Activated T-cell treated with anti-CD3 and anti-CD28 coated beads for 24 hours (primary cell): ENCODE measurements at places on chromosomes 1 and 21.
A peak's percentile ranks its signal among the peaks of the same experiment; 100 is the strongest.

- no peak for DNase-seq
Measured at GRCh38 chr1:160521554-160521953, 1.5 kb downstream of the SLAMF6 start.

DNA sequence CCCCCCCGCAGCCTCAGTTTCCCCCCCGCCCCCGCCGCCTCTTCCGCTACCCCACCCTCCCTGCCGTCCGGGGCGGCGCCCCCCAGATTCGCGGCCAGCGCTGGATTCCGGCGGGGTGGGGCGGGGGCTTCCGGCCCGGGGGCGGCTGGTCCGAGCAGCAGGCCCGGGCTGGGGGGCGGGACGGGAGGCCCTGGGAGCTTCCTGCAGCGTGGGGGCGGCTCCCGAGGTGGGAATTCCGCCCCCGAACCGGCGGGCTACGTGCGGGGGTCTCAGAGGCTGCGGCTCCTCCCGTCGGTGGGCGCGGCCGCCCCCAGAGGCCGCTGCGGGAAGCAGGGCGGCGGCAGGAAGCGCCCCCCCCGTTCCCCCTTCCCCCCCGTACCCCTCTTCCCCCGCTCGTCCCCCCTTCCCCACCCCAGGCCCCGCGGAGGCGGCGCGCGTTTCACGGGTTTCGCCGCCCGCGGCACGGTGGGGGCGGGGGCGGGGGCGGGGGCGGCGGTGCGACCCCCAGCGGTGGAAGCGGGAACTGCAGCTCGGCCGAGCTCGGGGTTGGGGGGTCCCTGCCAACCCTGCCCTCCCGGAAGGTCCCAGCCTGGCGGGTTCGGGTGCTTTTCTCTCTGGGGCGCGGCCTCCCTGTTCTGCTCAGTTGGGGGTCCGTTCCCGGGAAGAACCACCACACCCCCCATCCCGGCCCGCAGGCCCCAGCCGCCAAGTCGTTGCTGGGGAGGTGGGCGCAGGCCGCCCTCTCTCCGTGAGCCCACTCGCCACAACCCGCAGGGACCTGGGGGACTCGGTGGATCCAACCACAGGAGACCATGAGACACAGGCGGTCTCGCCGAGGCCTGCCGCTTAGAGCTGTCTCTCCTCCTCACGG, 76.3 kb downstream of the MORN1 start:
- DNase-seq, result peak; percentile 32

DNA sequence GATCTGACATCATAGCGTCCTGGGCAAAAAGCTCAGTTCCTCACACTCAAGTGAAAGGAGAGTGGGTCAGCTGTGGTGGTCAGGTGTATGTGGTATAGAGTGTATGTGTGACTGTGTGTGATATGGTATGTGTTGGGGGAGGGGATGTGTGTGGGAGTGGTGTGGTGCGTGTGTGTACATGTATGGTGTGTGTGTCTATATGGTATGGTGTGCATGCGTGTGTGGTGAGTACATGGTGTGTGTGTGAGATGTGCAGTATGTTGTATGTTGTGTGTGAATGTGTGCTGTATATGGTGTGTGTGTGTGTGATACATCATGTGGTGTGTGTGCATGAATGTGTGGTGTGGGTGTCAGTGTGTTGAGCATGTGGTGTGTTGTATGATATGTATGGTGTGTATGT, 20.9 kb downstream of the FAM3B start:
- DNase-seq, result no peak

DNA sequence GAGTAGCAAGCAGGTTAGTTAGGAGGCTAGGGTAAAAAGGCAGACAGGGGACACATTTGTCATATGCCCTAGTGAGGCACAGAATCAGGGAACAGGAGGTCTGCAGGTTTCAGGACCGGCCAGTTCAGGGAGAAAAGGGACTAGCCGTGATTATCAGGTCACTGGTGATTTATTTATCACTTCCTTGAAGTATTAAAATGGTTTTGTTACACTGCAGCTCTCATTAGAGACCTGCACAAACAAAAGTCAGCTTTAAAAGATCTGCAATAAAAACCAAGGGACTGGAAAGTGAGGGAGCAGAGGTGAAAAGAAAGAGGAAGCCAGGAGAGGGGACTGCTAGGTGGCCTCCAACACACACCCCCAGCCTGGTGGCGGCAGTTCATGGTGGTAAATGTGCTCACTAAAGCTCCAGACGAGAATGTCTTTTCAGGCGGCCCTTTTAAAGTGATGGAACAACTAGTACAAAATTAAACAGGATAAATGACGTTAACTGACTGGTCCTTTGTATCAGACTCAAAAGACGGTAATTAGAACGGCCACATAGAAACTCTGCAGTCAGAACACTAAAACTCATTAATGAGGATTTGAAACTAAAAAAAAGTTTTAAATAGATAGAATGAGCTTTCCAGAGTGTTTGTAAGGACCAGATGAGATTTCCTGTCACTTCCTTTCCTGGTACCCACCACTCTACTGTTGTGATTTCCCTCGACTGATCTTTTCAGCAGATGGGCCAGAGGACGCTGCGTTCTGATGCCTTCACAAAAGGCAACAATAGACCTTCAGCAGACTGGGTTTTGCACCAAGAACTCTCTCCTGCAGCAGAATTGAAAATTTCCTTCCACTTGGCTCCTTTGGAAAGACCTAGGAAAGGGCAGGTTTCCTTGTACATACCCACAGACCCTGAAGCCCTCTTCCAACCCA, 136.8 kb downstream of the NTPCR start:
- no peak for DNase-seq

DNA sequence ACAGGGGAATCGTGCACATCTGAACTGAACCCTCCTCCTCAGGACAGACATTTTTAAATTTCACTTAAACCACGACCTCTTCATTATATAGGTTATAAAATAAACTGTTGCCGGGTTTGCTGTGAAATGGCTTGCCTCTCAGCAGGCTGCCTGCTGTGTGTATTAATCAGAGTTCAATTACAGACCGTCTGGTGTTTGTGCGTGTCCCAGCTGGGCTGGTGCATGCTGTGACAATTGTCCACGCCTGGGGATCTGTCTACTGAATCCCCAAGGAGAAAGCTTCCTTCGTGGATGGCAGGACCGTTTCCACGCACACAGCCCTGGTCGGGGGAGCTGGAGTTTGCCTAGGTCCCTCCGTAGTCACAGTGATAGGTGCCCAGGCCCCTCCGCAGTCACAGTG, 13.4 kb upstream of the AGPAT3 start:
- no peak for DNase-seq

- DNase-seq, result no peak
Measured at GRCh38 chr1:167392200-167392696, 126.1 kb downstream of the CD247 start.

DNA sequence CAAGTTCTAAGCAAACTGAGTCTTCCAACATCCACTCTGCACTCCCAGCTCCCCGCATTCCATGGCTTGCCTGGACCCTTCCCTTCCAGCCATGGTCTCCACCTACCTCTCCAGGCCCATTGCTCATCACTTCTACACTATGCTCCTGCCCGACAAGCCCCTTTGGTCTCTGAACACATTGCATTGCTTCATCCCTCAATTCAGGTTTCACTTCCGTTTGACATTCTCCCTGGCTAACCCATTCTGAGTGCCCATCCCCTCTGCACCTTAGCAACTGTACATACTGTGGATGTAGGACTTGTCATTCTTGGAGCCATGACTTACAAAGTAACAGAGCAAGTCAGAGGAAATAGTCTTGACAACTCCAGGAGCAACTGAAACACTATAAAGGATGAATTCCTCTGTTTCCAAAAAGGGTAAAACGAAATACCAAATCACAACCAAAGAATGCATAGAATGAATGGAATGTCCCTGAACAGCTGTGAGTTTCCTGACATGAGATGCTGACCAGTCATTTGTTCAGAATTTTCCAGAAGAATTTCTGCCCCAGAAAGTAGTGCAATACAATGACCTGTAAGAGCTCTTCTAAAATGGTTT, 66.7 kb downstream of the KCNJ6 start:
- DNase-seq, result no peak

- DNase-seq, result no peak
Measured at GRCh38 chr1:101250656-101251272, 13.9 kb downstream of the S1PR1 start.

DNA sequence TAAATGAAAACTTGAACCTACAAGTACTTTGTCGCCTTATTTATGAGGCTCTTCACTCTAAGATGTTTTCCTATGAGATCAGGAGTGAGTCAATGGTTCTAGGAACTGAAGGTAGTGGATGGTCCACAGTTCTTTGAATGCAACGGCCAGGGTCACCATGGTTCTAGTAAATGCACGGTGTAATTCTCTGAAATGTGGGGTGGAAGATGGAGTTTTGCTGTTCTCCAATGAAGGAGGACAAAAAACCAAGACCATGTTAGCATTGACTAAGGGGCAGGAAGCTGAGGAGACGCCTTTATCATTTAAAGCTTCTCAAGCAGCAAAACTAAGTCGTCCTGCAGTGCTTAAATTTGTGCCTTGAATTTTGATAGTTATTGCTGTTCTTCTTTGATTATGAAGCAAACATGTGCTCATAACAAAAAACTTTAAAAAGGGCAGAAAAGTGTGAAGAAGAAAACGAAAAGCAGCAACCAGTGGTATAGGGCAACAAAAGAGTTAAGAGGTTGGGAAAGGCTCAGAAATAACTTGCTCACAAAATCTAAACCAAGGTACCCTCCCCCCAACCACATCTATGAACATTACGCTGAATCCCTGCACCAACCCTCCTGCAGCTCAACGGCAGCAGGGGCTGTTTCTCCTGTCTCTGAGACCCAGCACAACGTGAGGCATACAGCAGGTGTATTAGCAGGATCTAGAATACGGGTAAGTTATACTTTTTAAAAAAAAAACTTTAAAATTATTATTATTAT, 85.0 kb downstream of the MRPL37 start:
- DNase-seq, result no peak

DNA sequence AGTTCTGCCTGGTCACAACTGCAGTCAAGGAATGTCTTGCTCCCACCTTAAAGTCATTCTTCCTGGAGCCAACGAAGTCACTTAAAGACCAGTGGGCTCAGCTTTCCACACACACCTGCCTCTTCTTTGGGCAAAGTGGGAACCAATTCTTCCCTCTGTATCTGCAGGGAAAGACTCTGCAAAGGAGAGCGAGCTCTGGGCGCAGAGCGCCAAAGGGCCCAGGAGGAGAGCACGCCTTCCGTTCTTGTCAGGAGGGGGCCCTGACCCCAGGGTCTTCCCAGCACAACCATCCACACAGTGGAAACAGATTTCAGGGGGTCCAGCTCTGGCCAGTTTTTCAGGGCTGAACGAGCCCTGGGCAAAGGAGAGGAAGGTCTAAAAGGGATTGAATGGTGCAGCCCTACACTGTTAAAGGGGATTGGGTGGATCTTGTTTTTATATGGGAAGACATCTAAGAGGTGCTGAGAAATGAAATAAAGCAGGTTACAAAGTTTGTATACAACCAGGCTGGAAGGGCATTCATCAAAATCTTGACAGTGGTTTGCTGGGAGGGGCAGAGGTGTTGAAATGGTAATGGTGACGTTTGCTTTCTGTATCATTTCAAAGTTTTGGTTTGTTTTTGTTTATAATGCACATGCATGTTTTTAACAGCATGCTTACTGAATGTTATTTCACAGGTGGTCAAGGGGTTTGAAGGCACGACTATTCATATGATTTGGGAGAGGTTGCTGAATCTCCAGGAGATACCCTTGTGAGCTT, 6.8 kb upstream of the OLIG2 start:
- DNase-seq, result no peak

DNA sequence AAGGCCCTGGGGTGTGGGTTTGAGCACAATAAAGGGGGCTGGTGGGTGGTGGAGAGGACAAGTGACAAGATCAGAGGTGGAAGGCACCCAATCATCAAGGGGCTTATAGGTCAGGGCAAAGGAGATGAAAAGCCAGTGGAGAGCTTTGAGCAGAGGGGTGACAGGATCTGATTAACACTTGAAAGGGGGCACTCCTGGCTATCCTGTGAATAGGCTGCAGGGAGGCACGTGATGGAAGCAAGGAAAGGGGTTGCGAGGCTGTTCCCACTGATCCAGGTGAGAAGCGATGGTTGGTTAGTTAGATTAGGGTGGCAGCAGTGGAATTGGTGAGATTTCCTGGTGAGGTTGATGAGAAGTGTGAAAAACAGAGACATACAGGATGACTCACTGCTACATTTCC, 80.6 kb downstream of the WLS start:
- no peak for DNase-seq

GRCh38 chr1:160883581-160884513, 1.1 kb downstream of the ITLN1 start:
- no peak for DNase-seq

GRCh38 chr1:163263818-163264655, 57.7 kb upstream of the NUF2 start:
- DNase-seq, result no peak

- DNase-seq, result no peak
Measured at GRCh38 chr1:24830680-24831272, 85.5 kb downstream of the CLIC4 start.

DNA sequence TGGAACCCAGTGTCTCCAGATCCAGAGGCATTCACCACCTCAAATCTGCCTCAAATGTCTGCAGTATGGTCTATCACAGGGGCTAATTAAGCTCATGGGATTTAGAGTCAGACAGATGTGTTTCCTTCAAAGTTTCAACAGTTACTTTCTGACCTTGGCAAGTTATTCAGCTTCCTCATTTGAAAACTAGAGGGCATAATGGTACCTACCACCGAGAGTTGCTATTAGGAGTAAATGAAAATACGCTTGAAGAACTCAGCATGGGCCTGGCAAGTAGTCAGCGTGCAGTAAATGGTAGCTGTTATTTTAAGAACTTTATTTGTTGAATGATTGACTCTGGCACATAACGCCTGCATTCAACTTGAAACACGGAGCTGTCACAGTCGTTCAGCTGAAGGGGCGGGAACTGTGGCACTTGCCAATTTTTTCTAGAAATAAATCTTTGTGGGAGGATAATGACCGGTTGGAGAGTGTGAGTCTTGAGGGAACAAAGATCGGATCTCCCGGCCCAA, 1.2 kb upstream of the CAP1 start:
- DNase-seq, result no peak

GRCh38 chr1:206634365-206635079, 814 bp upstream of the DYRK3 start:
- DNase-seq, result peak; percentile 51

- DNase-seq, result no peak
Measured at GRCh38 chr1:188432427-188432826, 1603.7 kb downstream of the PLA2G4A start.

GRCh38 chr21:20330652-20331051, 667.6 kb upstream of the NCAM2 start:
- DNase-seq, result no peak

- peak; percentile 18 for DNase-seq
Measured at GRCh38 chr1:9593492-9594465, 5.1 kb downstream of the TMEM201 start.

DNA sequence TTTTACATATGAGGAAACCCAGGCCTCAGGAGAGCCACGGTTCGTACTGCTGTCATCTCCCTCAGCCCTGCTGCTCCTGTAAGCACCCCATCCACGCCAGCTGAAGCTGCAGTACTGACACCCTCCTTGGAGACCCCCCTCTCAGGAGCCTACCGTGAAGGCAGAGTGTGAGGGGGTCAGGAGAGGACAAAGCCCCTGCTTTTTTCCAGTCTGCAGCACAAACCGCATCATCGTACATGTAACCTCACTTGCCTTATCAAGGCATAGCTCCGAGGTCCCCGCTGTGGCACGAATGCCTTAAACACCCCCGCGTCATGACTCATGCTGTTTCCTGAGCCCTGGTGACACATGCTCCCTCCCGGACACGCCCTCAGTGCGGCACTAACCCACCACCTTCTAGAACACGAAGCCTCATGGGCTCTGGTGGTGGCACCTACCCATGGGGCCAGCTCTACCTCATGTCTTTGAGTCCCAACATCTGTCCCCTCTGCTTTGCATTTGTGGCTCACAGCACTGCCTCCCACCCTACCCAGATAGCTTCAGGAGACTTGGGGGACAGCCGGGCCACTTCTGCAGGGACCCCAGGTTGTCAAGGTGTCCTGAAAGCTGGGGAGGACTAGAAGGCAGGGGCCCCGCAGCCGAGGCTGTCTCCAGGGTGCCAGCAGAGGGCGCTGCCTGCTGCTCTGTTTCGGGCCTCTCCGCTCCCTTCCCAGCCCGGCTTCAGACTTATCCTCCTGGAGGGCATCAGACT, 4.9 kb downstream of the SH3BGRL3 start:
- peak; percentile 95 for DNase-seq
